Activated CD4-positive, alpha-beta memory T cell treated with anti-CD3 and anti-CD28 coated beads for 36 hours (primary cell): ENCODE measurements at places on chromosomes 12 and 14.

GRCh38 chr14:26594756-26595545 is 2.9 kb downstream of the NOVA1 start:
- DNase-seq: no peak

DNA sequence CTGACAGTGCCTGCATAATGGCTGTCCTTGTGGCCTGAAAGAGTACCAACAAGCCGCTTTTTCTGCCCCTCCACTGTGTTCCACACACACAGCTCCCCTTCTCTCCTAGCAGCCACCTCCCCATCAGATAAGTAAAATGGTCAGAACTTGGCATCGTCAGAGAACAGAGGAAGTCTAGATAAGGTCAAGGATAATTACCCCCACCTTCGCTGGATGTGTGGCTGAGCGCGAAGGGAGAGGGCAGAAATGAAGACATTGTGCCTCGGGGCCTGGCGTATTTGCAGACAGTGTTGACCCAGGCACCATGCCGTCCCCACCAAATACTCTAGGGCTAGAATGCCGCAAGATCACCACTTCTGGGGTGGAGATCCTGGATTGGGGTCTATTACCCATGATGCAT is 30.6 kb downstream of the FBXO21 start:
- DNase-seq: no peak

- DNase-seq: peak; percentile 53
These were observed 97.6 kb upstream of the SLC38A2 start for GRCh38 chr12:46470036-46470627.

DNA sequence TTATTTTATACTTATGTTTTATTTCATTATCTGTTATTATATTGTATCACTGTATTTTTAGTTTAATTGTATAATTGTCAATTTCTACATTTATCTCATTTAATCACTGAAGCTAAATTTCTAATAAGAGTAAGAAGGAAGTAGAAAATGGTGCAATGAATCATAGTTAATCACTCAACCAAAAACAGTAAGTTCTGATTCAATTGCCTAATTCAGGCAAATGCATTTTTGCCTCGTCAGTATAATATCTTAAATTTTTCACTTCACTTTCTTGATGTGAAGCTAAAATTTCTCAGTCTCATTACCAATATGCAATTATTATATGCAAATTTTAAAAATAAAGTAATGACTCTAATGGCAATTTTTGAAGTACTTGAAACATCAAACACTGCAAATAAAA is 340.5 kb upstream of the USP15 start:
- no peak for DNase-seq

- no peak for DNase-seq
These were observed 51.1 kb downstream of the CALM1 start for GRCh38 chr14:90447720-90448497.

- DNase-seq: no peak
These were observed 933.3 kb downstream of the TMTC2 start for GRCh38 chr12:83619973-83620372.

DNA sequence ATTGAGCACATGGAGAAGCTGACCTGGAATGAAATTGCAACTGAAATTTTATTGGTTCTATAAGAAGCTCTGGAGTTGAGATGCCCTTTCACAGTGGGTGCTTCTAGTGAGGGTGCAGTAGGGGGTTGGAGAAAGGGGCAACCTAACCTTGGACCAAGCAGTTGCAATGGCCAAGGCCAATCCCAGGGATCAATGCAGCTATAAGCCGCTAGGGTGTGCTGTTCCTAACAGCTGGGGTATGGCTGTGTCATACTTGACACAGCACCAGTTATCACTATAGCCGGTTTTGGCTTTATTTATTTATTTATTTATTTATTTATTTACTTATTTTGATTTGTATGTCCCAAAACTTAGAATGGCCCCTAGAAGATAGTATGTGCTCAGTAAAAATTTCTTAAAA is 505.9 kb downstream of the FLRT2 start:
- peak; percentile 12 for DNase-seq

DNA sequence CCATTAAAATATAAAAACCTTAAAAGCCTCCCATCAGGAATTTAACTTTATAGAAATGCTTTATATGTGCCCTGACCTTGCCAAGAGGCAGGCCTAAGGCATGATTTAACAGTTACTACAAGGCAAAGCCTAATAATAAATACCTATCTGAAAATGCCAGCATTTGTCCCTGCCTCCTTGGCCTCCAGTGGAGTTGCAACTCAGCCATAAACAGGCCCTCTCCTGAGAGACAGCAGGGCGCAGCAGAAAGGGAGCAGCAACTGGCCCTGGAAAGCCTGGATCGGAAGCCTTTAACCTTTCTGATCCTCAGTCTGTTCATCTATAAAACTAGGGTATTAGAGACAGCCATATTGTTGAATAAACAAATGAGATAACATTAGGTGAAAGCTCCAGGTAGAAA is 324.4 kb downstream of the PAWR start:
- no peak for DNase-seq

DNA sequence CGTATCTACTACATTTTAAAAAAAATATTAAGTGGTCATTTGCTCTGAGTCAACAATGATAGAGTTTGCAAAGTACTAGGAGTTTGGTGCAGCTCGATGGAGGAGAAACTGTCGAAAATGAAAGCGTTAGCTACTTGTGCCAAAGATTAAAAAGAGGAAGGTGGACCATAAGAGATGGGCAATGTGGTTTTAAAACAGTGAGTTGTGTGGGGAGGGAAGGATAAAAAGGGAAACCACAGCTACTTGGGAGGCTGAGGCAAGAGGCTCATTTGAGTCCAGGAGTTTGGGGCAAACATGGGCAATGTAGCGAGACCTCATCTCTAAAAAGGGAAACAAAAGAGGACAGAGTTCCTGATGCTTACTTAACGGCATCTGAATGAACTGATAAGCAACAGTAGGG is 18.2 kb upstream of the STRAP start:
- DNase-seq: no peak

GRCh38 chr12:104505095-104505818 is 48.5 kb downstream of the CHST11 start:
- DNase-seq: no peak

GRCh38 chr14:73460691-73461127 is 2.4 kb upstream of the NUMB start:
- no peak for DNase-seq

GRCh38 chr12:91185421-91185820 is 2.8 kb upstream of the DCN start:
- DNase-seq: no peak

DNA sequence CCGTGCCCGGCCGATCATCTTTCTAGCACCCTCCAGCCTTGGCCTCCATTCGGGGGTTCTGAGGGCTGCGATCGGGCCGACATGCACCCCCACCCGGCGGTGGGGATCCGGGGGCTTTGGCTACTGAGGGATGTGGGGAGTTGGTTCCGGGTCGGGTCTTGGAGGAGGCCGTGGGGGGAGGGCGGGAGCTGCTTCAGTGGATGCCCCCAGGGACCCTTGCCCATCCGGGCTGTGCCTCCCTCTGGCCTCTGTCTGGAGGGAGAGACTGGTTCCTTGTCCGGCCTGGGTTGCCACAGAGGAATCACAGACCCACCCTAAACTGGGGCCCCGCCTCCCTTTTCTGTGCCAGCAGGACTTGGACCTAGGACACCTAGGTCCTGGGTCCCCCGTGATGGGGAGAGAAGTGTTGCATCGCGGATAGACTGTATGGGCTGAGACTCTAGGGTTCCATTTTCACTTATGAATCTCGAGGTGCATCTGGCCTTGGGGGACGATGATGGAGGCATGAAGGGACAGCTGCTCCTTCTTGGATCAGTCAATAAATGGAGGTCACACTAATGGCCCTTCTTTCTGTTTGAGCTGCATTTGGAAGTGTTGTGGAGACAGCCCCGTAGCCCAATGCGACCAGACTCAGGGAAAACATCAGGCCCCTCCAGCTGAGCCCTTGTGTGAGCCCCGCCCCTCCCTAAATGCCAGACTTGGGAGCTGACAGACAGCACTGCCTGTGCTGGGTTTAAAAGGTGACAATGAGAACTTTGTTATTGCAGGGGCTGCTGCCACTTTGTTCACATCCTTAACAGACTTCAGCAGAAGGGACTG is 577 bp downstream of the DTX3 start:
- peak; percentile 31 for DNase-seq

DNA sequence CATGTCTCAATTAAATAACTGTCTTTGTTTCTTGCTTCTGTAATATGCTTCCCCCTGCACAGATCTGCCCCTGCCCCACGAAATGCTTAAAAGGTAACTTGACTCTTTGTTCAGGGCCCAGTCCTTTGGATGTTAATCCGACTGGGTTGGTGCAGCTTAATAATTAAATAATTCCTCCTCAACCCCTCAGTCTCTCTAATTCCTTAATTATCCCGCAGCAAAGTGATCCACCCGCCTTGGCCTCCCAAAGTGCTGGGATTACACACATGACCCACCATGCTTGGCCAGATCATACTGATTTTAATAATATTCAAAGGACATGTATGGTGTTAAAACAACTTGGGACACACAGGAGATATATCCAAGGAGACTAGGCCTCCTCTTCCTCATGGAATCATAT is 18.2 kb upstream of the ANAPC7 start:
- DNase-seq: no peak

DNA sequence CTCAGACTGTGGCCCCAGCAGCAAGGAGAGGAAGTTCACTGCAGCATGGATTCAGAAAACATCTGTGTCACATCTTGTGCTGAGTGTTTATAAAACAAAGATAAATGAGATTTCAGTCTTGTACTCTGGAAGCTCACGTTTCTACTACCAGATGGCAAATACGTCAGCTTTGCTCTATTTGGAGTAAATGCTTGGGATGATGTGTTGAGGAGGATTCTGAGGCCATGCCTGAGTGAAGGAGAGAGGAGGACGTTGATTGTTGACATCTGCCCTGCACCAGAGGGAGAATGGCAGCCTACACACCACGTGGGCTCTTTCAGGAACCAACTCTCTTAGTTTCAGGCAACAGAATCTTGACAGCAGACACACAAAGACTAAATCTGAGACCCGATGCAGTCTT is 188.9 kb downstream of the TMEM132C start:
- no peak for DNase-seq

- no peak for DNase-seq
These were observed 181.1 kb upstream of the HIF1A start for GRCh38 chr14:61513986-61514830.

- DNase-seq: no peak
These were observed 14.0 kb downstream of the CEP290 start for GRCh38 chr12:88127855-88128254.

GRCh38 chr12:57744194-57744776 is 554 bp upstream of the TSPAN31 start:
- DNase-seq: peak; percentile 89

DNA sequence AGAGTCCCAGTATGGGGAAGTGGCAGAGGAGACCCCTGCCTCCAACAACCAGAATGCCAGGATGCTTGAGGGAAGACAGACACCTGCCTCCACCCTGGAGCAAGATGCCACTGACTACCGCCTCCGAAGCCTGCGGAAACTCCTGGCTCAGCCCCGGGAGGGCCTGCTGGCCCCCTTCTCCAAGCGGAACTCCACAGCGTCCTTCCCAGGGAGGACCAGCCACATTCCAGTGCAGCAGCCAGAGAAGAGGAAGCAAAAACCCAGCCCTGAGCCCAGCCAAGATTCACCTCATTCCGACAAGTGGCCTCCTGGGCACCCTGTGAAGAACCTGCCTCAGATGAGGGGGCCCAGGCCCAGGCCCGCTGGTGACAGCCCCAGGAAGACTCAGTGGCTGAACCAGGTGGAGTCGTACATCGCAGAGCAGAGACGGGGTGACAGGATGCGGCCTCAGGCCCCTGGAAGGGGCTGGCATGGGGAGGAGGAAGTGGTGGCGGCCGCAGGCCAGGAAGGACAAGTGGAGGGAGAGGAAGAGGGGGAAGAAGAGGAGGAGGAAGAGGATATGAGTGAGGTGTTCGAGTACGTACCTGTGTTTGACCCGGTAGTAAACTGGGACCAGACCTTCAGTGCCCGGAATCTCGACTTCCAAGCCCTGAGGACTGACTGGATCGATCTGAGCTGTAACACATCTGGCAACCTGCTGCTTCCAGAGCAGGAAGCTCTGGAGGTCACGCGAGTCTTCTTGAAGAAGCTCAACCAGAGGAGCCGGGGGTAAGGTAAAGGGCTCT is 93.7 kb downstream of the B4GALNT3 start:
- DNase-seq: peak; percentile 48

GRCh38 chr12:25376985-25377384 is 126.3 kb upstream of the KRAS start:
- DNase-seq: peak; percentile 24

DNA sequence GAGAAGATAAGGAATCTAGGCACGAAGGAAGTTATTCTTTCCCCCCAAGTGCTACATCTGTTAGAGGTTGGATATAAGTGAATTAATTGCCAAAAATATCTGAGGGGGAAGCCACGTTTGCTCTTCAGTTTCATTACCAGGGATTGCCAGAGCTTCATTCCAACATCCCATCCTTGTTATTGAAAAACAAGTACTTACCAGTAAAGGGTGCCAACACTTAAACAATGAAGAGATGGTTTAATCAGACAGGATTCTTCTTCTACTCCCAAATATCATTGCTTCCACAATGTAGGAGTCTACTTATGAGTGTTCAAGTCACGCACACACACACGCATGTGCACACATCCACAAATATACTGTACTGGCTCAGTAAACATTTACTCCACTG is 312.4 kb downstream of the RPAP3 start:
- peak; percentile 22 for DNase-seq

DNA sequence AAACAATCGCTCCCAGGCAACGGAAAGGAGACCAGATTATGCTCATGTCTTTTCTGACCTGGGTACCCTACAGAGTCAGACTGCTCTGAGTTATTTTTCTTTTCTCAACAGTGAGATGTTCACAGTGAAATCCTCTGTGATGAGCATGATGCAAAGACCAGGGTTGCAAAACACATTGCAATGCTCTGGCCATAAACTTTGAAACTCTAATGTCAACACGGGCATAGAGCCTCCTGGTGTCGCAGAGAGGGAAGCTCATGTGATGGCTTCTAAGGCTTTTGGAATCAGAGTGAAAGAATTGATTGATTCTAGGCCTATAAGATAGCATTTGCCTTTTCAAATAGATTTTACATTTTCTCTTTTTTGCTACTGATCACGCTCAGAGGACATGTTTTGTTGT is 193.4 kb downstream of the RASSF9 start:
- no peak for DNase-seq

- DNase-seq: no peak
These were observed 631 bp upstream of the PTGR2 start for GRCh38 chr14:73851000-73851399.

- no peak for DNase-seq
These were observed 11.6 kb upstream of the PTPRB start for GRCh38 chr12:70648831-70649230.

DNA sequence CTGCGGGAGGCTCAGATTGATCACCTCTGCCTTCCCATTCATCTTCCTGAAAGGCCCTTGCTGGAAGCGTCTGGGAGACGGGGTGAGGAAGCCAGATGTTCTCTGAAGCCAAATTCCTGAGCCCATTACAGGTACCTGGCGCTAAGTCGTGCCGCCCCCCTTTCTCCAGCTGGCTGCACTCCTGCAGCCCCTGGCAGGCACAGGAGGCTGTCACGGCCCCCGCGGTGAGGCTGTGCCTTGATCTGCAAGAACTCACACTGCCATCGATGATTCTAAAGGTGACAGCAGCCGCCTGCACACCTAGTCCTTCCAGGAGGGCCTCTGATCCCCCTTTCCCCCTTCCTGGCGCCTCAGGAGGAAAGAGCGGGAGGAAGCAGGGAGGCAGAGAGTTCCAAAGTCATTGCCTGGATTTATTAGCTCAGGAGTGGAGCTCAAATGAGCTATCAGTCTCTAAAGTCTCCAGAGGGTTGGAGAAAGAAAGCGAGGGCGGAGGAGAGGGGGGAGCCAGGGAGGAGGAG is 106.9 kb downstream of the RFLNA start:
- DNase-seq: no peak

GRCh38 chr12:24361877-24362580 is 412.6 kb upstream of the SOX5 start:
- DNase-seq: no peak

GRCh38 chr14:79040790-79041189 is 870.6 kb downstream of the NRXN3 start:
- DNase-seq: no peak
